ENCODE measurements at places on chromosomes 13 and 19. TPM values are rescaled to one million over a fixed set of nuclear protein-coding genes. Genes with fewer than 3 reads are reported as not detected.

DNA sequence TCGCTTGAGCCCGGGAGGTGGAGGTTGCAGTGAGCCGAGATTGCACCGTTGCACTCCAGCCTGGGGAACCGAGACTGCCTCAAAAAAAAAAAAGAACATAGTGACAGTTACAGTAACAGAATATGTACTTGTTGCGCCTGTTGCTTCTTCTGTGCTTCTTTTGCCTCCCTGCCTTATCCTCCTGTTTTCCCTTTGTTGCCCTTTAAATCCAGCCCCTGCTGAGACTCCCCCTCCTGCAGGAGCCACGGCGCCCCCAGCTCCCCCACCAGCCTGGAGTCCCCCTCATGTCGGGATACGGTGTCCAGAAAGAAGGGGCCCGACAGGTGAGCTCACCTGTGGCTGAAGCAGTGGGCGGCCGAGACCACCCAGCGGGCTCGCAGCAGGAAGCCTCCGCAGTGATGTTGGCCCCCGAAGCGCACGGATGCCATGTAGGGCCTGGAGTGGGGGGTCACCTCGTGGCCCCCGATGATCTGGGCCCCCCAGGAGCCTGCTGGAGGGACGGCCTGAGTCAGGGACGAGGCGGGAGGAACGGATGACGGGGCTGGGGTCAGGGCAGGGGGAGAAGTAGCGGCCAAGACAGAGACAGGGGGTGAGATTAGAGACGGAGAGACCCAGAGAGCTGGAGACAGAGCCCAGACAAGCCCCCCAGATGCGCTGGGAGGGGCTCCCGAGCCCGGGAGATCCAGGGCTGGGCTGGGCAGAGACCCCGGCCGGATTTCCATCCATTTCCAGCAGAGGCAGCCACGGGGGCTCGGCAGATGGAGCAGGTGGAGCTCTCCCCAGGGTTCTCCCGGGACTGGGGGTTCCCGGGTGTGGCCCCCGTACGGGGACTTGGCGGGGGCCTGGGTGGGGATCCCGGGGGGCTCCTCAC is 536 bp downstream of the PRSS57 start:
- DNase-seq: no peak

DNA sequence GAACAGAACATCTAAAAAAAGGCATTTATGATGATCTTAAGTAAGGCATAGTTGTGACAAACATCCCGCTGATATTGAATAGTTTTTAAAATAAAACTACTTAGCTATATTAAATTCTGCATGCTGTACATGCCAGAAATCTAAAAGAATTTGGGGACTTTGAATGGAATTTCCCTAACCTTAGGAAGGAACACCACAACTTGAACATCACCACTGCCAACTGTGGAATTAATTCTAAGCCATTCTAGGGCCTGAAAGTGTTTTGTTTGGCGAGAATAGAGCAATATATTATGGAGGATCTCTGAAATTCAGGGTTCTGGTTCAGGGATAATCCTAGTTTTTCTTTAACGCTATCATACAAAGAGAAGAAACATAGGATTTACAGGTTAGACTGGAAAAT is 17.8 kb upstream of the LATS2 start:
- DNase-seq: no peak

- no peak for DNase-seq
These were observed 4.3 kb downstream of the ZNF486 start for GRCh38 chr19:20171285-20171684.

RNF17 gene
- total RNA-seq: not detected

DNA sequence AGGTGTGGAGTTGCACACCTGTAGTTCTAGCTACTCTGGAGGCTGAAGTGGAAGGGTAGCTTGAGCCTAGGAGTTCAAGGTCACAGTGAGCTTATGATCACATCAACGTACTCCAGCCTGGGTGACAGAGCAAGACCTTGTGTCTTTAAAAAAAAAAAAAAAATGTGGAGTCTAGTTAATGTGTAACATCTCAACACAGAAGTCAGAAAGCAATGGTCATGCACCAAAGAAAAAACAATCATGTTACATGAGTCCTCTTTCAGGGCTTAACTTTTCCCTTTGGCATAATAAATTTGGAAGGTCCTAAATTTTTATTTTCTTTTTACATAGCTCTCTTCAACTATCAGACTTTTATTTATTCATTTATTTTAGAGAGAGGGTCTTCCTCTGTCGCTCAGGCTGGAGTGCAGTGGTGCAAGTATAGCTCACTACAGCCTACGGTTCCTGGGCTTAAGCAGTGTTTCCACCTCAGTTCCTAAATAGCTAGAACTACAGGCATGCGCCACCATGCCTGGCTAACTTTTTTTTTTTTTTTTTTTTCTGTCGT is 22.3 kb downstream of the SETDB2 start:
- no peak for DNase-seq

- peak; percentile 79 for DNase-seq
These were observed 6.8 kb downstream of the RPS11 start for GRCh38 chr19:49502866-49503581.

MAMSTR gene
- total RNA-seq: 0.31 TPM

- DNase-seq: no peak
These were observed at the start of gene CERS4 for GRCh38 chr19:8208922-8209461. CERS4 (plus strand) TSS chr19:8209370; CDS start chr19:8251077, 41,707 bp downstream.

DNA sequence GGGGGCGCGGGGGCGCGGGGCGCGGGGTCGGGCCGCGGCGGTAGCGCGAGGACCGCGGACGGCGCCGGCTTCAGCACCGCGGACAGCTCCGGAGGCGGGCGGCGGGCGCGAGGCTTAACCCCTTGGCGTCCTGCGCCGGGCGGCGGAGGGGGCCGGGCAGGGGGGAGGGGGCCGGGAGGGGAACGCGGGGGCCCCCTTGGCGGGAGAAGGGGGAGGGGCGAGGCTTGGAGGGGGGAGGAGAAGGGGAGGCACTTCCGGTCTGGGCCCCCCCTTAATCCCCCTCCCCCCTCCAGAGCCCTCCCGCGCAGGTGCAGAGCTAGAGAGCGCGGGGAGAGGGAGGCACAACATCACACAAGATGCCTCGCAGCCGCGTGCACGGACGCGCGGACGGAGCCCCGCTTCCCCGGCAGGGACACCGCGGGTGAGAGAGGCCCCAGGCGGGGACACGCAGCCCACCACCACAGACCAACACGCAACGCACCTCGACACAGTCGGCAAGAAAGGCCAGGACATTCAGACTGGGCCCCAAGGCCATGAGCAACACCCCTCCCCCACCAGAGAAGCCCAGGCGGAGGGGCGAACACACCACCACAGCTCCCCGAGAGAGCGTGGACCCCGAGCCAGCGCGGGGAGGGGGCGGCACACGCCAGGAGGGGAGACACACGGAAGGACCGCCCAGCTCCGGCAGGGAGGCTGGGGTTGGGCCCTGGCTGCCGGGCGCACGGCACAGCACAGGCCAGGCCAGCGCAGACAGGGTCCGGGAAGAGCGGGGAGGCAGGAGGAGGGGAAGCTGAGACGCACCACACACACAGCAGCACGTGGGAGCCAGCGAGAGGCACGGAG is 24.1 kb downstream of the SHANK1 start:
- no peak for DNase-seq
